K562 (cell line): ENCODE measurements at places on chromosomes 4 and X. TPM values are rescaled to one million over a fixed set of nuclear protein-coding genes. Genes with fewer than 3 reads are reported as not detected.

Gene FAT4
- polyA plus RNA-seq: 0.01 TPM in 1 of 2 replicates, not detected in the other

Gene TCEAL7
- polyA plus RNA-seq: not detected in 2 replicates

Gene FGF13
- polyA plus RNA-seq: 33.5 and 36.1 TPM in 2 replicates

Gene PAGE5
- polyA plus RNA-seq: 346 and 392 TPM in 2 replicates

Gene REELD1
- not detected in 2 replicates for polyA plus RNA-seq

- no peaks in the 10 kb centered on the region for H3K27me3 ChIP-seq
- no peaks in the 10 kb centered on the region for H3K36me3 ChIP-seq
- no peak for DNase-seq
- no peak overlapping the region for H3K4me3 ChIP-seq
- no peaks in the 10 kb centered on the region; the same call in 1 of the 2 replicates for H3K4me1 ChIP-seq
- peak overlapping the region; percentile 31; the same call in 1 of the 3 replicates for H3K27ac ChIP-seq
Observed at GRCh38 chrX:136784231-136784630, 3.5 kb upstream of the ARHGEF6 start.

DNA sequence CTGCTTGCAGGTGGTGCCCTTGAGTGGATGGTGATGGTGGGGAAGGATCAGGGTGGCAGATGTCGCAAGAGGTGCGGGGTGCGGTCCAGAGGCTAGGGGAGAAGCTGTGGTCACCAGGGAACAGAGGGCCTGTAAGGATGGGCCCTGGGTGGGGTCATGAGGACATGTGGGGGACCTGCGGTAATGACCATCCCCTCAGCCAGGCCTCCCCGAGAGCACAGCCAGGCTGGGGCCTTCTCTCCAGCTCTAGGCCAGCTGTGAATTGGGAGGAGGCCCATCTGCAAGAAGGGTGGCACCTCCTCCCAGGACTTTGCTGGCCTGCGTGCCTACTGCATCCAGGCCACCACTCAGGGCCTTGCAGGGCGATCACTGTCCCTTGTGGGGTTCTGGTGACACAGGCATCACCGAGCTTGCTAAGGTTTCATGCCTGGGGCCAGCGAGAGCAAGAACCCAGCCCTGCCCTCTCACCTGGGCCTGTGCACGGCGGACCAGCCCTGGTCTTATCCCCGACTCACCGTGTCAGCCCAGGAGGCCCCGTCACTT, 34.1 kb upstream of the MXD4 start:
- H3K36me3 ChIP-seq: peaks cover 4% of the 10 kb centered on the region; the same call in 1 of the 3 replicates
- H3K27me3 ChIP-seq: no peaks in the 10 kb centered on the region
- no peaks in the 10 kb centered on the region; the same call in 2 of the 3 replicates for H3K4me1 ChIP-seq

DNA sequence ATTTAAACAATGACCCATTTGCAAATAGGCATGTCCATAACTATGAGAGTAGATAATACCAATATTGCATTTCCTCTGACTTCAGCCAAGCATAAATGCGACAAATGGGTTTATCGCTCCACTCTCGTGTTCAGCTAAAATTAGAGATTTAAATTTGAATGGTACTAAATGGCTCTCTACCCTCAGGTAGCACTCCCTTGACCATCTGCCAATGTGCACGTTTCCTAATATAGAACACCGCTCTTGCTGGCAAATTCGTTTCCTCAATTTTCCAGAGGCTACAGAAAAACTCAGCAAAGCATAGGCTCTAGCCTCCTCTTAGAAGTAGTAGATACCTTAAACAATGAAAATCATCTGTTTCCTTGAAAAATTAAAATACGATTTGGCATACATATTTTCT, 251.6 kb downstream of the ADGRA3 start:
- no peak for DNase-seq
- H3K4me3 ChIP-seq: no peak overlapping the region
- H3K27me3 ChIP-seq: no peaks in the 10 kb centered on the region
- H3K36me3 ChIP-seq: no peaks in the 10 kb centered on the region

DNA sequence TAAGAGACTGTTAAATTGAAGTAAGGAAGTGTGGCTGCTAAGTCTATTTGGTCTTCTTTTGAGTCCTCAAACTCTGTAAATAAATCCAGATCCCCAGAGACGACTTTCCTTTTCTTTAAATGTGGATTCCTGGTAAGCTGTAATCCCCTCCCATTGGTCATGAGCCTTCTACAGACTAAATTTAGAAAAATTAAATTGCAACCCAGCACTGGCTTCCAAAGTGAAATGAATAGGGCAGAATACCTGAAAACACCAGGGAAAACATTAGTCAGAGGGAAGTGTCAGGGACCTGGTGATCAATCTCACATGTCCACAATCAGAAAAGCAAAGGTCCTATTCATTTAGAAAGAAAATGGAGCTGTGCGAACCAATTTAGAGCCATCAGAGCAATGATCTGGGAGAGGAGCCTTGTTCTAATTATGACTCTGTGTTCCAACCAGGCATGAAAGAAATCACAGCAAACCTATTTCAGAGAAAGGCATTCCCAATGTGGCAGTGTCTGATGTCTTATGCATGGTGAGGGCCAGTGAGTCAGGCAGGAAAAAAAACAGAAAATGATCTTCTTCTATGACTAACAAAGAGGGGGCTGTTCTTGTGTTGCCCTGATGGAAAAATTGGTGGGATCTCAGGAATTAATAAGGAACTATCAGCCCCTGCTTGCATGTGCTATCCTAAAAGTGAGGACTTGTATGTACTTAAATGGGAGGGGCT, 19.8 kb upstream of the CCDC149 start:
- H3K36me3 ChIP-seq: no peaks in the 10 kb centered on the region
- no peaks in the 10 kb centered on the region for H3K4me1 ChIP-seq
- no peak overlapping the region for H3K4me3 ChIP-seq
- no peak overlapping the region for H3K27ac ChIP-seq

DNA sequence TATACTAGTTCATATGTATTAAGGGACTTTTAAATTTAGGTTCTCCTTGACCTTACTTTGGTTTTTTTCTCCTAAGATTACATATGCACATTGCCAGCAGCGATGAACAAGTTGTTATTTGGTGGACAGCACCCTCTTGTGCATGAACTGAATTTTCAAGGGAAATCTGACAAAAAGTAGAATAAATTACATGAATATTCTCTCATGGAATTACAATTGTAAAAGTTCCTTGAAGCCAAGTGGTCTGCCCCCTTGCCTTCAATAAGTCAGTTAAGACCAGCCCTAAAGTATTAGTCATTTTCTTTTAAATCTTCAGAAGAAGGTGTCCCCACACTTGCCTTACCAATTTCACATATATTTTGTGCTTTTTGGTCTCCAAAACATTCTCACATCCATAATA, 30.7 kb upstream of the SMARCA5 start:
- no peaks in the 10 kb centered on the region for H3K36me3 ChIP-seq
- peak; percentile 33 for DNase-seq
- H3K4me3 ChIP-seq: no peak overlapping the region
- no peaks in the 10 kb centered on the region for H3K27me3 ChIP-seq
- no peak overlapping the region for H3K27ac ChIP-seq

- no peak for DNase-seq
- no peaks in the 10 kb centered on the region for H3K36me3 ChIP-seq
- no peaks in the 10 kb centered on the region for H3K4me1 ChIP-seq
- H3K4me3 ChIP-seq: no peak overlapping the region
- H3K27me3 ChIP-seq: no peaks in the 10 kb centered on the region
- no peak overlapping the region for H3K27ac ChIP-seq
Observed at GRCh38 chr4:60128888-60129287, 1071.2 kb upstream of the ADGRL3 start.

GRCh38 chrX:75067931-75068330, 88.2 kb downstream of the ABCB7 start:
- H3K27ac ChIP-seq: no peak overlapping the region
- no peak overlapping the region for H3K4me3 ChIP-seq
- H3K4me1 ChIP-seq: no peaks in the 10 kb centered on the region
- H3K36me3 ChIP-seq: 0 out of 3 replicates have a peak, but pooled peaks cover 3% of the 10 kb centered on the region

- no peaks in the 10 kb centered on the region for H3K4me1 ChIP-seq
- H3K36me3 ChIP-seq: no peaks in the 10 kb centered on the region
- DNase-seq: peak; percentile 7
- no peak overlapping the region for H3K27ac ChIP-seq
Observed at GRCh38 chrX:68018248-68019203, 414.8 kb downstream of the OPHN1 start.

GRCh38 chrX:13250826-13251580, 68.8 kb downstream of the ATXN3L start:
- no peak overlapping the region for H3K4me3 ChIP-seq
- H3K4me1 ChIP-seq: peaks cover 24% of the 10 kb centered on the region; the same call in 2 of the 3 replicates
- DNase-seq: no peak
- no peaks in the 10 kb centered on the region; the same call in 2 of the 3 replicates for H3K36me3 ChIP-seq
- H3K27me3 ChIP-seq: no peaks in the 10 kb centered on the region

DNA sequence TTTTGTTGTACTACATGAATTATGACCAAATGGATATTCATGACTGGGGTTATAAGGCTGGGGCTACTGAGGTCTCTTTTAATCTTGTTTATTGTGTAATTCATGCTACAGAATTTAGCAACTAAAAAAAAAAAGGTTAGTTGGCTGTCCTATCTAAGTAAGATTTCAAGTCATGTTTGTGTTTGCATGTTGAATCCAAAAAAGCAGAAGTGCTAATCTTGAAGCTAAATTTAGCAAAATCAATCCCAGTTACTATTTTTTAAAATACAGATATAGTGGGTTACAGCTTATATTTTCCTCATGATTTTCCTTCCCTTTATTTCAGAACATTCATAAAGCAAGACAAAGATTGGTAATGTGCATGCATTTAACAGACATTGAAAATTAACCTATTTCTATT, 19.4 kb downstream of the MTMR1 start:
- no peak overlapping the region for H3K4me3 ChIP-seq
- DNase-seq: no peak
- H3K4me1 ChIP-seq: no peaks in the 10 kb centered on the region

DNA sequence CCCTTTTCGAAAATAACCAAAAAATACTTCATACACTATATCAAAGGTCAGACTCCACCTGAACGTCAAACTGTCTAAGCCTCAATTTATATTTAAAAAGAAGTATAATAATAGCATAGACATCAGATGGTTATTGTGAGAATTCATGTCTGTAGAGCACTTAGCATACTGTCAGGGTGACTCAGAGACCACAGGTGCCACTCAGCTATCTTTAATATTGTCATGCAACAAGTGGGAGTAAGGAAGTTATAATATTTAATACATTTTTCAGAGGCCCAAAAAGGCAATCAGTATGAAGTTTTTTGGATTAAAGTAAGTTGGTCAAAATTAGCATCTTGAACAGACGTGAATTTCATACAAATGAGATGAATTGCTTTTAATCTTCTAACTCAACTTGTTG, 93.3 kb downstream of the PHOX2B start:
- no peaks in the 10 kb centered on the region for H3K36me3 ChIP-seq
- no peak overlapping the region for H3K27ac ChIP-seq
- no peak overlapping the region for H3K4me3 ChIP-seq
- DNase-seq: no peak
- H3K27me3 ChIP-seq: peaks cover 6% of the 10 kb centered on the region
